Suprapubic skin (tissue), 4 donors: ENCODE measurements at places on chromosomes 6 and 20. TPM values are rescaled to one million over a fixed set of nuclear protein-coding genes. Genes with fewer than 3 reads are reported as not detected.

Gene RFX6
- total RNA-seq: not detected

DNA sequence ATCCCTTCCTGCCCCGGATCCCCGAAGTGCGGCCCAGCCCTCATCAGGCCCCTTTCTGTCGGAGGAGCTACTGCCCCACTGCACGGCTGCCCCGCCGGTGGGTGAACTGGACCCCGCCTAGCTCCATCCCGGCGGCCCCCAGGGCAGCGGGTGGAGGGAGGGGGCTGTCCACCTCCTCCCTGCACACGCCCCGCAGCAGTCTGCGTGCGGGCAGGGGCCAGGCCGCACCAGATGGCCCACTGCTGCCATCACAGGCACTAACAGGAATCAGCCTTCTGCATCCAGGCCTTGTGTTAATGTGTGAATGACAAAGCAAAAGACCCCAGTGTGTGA, 54.9 kb upstream of the UNC93A start:
- H3K4me1 ChIP-seq: no peaks in the 10 kb centered on the region
- H3K36me3 ChIP-seq: no peaks in the 10 kb centered on the region
- DNase-seq: no peak
- no peak overlapping the region for H3K27ac ChIP-seq
- peaks cover 41% of the 10 kb centered on the region for H3K27me3 ChIP-seq

DNA sequence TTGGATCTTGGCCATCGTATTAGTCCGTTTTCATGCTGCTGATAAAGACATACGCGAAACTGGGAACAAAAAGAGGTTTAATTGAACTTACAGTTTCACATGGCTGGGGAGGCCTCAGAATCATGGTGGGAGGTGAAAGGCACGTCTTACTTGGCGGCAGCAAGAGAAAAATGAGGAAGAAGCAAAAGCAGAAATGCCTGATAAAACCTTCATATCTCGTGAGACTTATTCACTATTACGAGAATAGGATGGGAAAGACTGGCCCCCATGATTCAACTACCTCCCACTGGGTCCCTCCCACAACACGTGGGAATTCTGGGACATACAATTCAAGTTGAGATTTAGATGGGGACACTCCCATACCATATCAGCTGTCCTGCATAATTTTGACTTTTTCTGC, 20.1 kb upstream of the REPS1 start:
- no peaks in the 10 kb centered on the region for H3K36me3 ChIP-seq
- DNase-seq: no peak
- no peak overlapping the region for H3K4me3 ChIP-seq
- no peak overlapping the region for H3K27ac ChIP-seq
- H3K4me1 ChIP-seq: no peaks in the 10 kb centered on the region

Gene ATP6V1G2
- total RNA-seq: 1.4 TPM

GRCh38 chr20:33933469-33933909, 60.2 kb upstream of the RALY start:
- peaks cover 3% of the 10 kb centered on the region for H3K27me3 ChIP-seq
- no peak overlapping the region for H3K27ac ChIP-seq
- H3K4me3 ChIP-seq: no peak overlapping the region

GRCh38 chr20:39132093-39132492, 169.9 kb downstream of the DHX35 start:
- H3K27ac ChIP-seq: no peak overlapping the region
- no peak for DNase-seq
- no peaks in the 10 kb centered on the region for H3K4me1 ChIP-seq
- no peak overlapping the region for H3K4me3 ChIP-seq
- H3K36me3 ChIP-seq: no peaks in the 10 kb centered on the region

- no peaks in the 10 kb centered on the region for H3K27me3 ChIP-seq
- DNase-seq: no peak
Observed at GRCh38 chr20:23179766-23180403, 93.8 kb upstream of the CD93 start.

- no peaks in the 10 kb centered on the region for H3K27me3 ChIP-seq
- DNase-seq: no peak
- H3K36me3 ChIP-seq: no peaks in the 10 kb centered on the region
Observed at GRCh38 chr20:36974660-36975059, 23.2 kb upstream of the SAMHD1 start.

DNA sequence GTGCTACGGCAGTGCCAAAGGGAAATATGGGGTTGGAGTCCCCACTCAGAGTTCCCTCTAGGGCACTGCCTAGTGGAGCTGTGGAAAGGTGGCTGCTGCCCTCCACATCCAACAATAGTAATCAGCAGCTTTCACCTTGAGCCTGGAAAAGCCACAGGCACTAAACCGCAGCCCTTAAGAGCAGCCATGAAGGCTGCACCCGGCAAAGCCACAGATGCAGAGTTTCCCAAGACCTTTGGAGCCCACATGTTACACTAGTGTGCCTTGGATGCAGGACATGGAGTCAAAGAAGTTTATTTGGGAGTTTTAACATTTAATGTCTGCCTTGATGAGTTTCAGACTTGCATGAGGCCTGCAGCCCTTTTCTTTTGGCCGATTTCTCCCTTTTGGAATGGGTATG, 91.4 kb upstream of the HSF2 start:
- no peaks in the 10 kb centered on the region for H3K36me3 ChIP-seq
- no peaks in the 10 kb centered on the region for H3K27me3 ChIP-seq
- no peak overlapping the region for H3K4me3 ChIP-seq
- H3K4me1 ChIP-seq: no peaks in the 10 kb centered on the region
- DNase-seq: no peak

Gene ELMO2
- 60.0 TPM for total RNA-seq

DNA sequence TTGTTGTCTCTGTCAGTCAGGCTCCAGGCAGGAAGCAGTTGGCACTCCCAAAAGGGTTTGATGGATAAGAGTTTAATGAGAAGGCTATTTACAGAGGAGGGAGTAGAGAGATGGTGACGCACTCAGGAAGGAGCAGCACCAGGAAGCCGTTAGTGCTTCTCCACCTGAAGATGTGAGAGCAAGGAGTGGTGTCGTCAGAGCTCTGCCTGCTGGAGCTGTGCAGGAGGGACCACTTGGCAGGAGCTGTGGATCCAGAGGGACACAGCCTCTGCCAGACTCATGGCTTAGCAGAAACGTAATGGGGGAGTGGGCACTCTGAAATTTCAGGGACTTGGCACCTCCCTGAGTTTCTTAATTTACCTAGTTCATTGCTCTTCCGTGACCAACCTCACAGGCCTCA, 16.8 kb downstream of the DAAM2 start:
- H3K4me3 ChIP-seq: no peak overlapping the region
- H3K27ac ChIP-seq: peak overlapping the region; percentile 44
- H3K27me3 ChIP-seq: no peaks in the 10 kb centered on the region
- no peaks in the 10 kb centered on the region for H3K36me3 ChIP-seq
- no peak for DNase-seq
- peaks cover 52% of the 10 kb centered on the region for H3K4me1 ChIP-seq

Gene FRMD1
- 2.2 TPM for total RNA-seq

- no peak overlapping the region for H3K27ac ChIP-seq
- no peaks in the 10 kb centered on the region for H3K4me1 ChIP-seq
- no peak for DNase-seq
- no peaks in the 10 kb centered on the region for H3K27me3 ChIP-seq
Observed at GRCh38 chr6:101116337-101116736, 235.2 kb upstream of the ASCC3 start.

- H3K27ac ChIP-seq: no peak overlapping the region
- H3K27me3 ChIP-seq: no peaks in the 10 kb centered on the region
- DNase-seq: no peak
Observed at GRCh38 chr6:84687431-84687830, 77.0 kb downstream of the TBX18 start.

DNA sequence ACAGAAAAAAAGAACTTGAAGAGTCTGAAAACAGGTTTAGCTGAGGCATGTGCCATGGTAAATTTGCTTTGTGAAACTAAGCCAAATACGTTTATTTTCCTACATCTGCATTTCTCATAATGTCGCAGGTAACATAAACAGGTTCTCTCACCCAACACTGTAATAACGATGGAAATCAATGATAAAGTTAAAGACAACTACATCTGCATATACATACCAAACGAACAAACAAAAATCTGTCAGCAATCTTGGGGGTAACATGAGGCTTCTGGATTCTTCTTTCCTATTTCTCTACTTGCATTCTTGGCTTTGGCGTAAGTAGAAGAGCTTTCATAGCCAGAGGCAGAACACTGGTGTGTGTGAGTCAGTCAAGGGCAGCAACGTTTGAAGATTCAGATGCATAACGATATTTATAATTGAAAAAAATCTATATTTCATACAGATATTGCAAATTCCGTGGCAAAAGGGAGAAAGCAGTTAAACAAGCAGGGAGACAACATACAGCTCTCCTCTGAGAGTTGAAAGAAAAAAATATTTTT, 195.1 kb downstream of the EDN1 start:
- H3K27ac ChIP-seq: no peak overlapping the region
- no peaks in the 10 kb centered on the region for H3K27me3 ChIP-seq
- DNase-seq: no peak
- no peak overlapping the region for H3K4me3 ChIP-seq

GRCh38 chr6:37236921-37237320, 20.7 kb upstream of the TBC1D22B start:
- no peak overlapping the region for H3K27ac ChIP-seq
- H3K4me3 ChIP-seq: no peak overlapping the region
- peaks cover 14% of the 10 kb centered on the region for H3K4me1 ChIP-seq
- DNase-seq: no peak
- no peaks in the 10 kb centered on the region for H3K27me3 ChIP-seq

GRCh38 chr20:35013421-35014411, 58.0 kb downstream of the MYH7B start:
- H3K36me3 ChIP-seq: peaks cover 89% of the 10 kb centered on the region
- no peak overlapping the region for H3K27ac ChIP-seq
- H3K27me3 ChIP-seq: no peaks in the 10 kb centered on the region
- DNase-seq: no peak
- H3K4me1 ChIP-seq: peaks cover 8% of the 10 kb centered on the region

DNA sequence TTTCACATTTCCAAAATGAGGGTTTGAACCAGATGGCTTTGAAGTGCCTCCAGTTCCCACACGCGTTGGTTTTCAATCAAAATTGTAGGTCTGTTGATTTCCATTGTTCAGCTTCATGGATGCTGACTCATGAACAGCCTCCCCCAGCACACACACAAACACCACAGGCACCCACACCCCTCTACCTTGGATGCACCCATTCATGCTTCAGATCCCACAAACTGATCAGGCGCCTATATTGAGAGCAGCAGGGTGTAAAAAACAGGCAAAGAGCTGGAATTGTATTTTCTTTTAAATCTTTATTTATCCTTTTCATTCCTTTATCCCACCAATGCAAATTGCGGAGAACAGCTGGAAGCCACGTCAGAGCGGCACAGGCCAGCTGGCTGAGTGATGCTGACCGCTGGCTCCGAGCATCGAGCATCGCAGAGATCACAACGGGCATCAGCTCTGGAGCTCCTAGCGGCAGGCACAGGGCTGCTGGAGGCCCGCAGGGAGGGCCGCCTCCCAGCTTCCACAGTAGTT, 29.3 kb upstream of the TBC1D7 start:
- no peak for DNase-seq
- no peaks in the 10 kb centered on the region for H3K36me3 ChIP-seq
- H3K27ac ChIP-seq: no peak overlapping the region
- H3K4me1 ChIP-seq: peaks cover 24% of the 10 kb centered on the region

Gene HRH3
- total RNA-seq: not detected

GRCh38 chr20:9331707-9332435, 182.5 kb upstream of the LAMP5 start:
- no peak overlapping the region for H3K4me3 ChIP-seq
- no peaks in the 10 kb centered on the region for H3K36me3 ChIP-seq
- no peaks in the 10 kb centered on the region for H3K27me3 ChIP-seq

DNA sequence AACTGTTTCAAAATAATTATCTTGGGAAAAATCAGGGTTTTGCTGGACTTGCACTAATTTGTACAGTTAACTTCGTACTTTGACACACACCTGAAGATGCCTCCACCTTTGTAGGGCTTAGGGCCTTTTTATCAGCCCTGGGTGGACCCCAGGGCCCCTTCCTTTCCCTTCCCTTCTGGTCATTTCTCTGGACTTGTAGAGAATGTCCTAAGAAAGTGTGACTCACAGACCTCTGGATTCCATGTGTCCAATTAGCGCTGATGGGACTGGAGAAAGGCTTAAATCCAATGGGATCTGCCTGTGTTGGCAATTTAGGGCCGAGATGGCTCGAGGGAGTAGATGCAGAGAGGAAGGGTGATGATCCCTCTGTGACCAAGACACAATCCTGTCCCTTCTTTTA, 9.3 kb downstream of the TRIM15 start:
- H3K4me1 ChIP-seq: peaks cover 11% of the 10 kb centered on the region
- H3K36me3 ChIP-seq: no peaks in the 10 kb centered on the region
- H3K27ac ChIP-seq: no peak overlapping the region

Gene CRIP3
- total RNA-seq: 3.4 TPM

Gene LRRC73
- not detected for total RNA-seq

Gene CST5
- not detected for total RNA-seq

Gene DNAH8
- total RNA-seq: 0.08 TPM

- H3K27ac ChIP-seq: no peak overlapping the region
- H3K36me3 ChIP-seq: no peaks in the 10 kb centered on the region
- H3K27me3 ChIP-seq: no peaks in the 10 kb centered on the region
- H3K4me1 ChIP-seq: no peaks in the 10 kb centered on the region
- DNase-seq: no peak
- H3K4me3 ChIP-seq: no peak overlapping the region
Observed at GRCh38 chr6:146056506-146056905, 27.6 kb downstream of the GRM1 start.
